Skin of body (tissue), 3 donors: ENCODE measurements at places on chromosomes 2 and 18.

GRCh38 chr18:71878226-71878625, 665.9 kb downstream of the CBLN2 start:
- no peak for DNase-seq

DNA sequence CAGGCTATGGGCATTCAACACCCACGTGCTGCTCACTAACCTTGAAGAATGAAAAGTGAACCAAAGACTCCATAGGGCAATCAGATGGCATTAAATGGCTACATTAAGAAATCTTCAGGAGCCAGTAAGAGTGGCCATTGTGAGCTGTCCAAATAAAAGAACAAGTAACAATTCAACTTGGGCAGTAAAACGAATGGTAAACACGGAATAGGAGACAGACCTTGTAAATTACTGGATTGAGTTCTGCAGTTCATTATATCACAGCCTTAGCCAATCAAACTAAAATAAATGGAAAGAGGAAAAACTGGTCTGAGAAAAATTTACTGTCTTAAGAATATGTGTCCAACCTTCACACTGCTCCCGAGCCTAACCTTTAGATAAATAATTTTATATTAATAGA, 306.5 kb upstream of the ZNF521 start:
- no peak for DNase-seq

DNA sequence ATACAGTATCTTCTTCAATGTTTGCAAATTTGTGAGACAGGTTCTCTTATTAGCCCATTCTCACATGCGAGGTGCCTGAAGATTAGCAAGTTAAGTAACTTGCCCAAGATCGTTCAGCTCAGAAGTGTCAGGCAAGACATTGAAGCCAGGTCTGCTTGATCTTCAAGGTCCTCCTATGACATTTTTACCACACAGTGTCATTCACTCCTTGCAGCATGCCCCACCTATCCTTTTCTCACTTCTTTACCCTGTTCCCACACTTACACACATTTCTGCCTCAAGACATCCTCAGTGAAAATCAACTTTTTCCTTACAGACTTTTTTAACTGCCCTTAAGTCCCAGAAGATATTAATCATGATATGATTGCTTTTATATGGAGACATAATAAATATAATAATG, 73.8 kb downstream of the SCN2A start:
- DNase-seq: no peak

DNA sequence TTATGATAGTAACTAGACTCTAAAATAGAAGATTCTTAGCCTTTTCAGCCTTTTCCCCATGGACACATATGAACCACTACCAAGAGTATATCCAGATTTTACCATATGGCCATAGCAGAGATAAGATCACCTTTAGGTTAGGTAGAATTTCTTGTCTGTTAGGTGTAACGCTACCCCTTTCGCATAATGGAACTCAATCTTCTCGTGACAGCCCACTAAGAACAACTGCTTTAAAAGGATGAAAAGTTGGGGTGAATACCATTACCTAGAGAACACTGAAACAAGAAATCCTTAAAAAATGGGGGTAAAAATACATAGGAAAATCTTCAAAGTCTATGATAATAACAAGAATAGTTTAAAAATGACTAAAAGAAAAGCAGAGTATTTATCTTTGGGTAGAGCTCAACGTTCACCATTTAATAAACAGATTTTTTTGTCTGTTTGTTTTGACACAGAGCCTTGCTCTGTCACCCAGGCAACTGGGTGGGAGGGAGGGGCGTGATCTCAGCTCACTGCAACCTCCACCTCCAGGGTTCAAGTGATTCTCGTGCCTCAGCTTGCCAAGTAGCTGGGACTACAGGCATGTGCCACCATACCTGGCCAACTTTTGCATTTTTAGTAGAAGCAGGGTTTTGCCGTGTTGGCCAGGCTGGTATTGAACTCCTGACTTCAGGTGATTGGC, 67.2 kb downstream of the VIL1 start:
- DNase-seq: no peak

DNA sequence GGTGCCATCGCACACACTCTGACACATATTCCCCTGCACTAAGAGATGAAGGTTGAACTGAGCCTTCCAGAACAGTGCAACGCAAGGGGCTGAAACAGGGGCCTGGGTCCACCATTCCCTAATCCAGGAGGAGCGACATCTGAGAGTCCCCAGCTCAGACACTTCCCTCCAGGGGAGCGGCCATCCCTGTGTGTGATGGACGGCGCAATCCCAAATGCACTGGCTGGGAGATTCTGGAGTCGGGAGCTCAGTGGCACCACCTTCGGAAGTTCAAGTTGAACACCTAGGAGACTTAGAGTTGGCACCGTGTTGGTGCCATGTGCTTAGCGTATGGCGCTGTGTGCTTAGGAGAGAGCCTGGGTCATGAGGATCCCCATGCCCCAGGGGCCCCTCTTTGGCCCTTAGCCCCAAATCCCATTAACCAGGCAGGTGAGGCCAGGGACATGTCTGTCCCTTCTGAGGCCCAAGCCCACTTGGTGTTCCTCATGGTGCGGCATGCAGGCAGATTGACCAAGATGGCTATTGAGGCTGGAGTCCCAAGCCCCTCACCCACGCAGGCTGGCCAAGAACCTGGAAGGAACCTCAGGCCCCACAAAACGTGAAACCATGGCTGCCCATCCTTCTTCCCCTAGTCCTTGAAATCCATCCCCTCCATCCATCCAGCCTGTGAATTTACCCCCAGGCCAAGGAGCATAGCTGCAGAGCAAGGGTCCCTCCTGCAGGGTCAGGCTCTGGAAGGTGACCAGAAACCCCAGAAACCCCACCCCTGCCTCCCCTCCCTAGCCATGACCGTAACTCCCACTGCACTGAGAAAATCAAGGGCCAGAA, 114.1 kb upstream of the OTOS start:
- no peak for DNase-seq

DNA sequence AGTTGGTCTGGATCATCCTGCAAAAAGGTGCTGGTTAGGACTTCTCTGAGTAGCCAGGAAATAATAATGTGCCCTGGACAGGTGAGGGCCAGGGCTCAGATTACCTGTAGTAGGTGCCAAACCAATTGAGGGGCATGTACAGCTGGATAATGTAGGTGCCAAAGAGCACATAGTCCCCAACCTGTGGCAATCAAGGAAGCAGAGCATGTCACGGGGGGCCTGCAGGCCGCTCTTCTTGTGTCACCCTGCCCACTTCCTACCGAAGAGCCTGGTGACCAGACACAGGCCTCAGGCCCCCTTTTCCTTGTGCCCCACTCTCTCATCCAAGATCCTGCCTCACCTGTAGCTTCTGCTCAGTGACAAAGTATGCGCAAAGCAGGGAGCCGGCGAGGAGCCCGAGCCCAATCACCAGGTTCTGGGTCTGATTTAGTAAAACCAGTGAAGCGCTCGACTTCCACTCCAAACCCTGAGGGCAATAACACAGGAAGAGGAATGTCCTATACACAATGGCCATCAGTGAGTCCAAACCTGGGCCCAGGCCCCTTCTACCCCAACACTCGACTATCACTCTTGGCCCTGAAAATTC, 5.2 kb downstream of the ABCB6 start:
- DNase-seq: no peak

DNA sequence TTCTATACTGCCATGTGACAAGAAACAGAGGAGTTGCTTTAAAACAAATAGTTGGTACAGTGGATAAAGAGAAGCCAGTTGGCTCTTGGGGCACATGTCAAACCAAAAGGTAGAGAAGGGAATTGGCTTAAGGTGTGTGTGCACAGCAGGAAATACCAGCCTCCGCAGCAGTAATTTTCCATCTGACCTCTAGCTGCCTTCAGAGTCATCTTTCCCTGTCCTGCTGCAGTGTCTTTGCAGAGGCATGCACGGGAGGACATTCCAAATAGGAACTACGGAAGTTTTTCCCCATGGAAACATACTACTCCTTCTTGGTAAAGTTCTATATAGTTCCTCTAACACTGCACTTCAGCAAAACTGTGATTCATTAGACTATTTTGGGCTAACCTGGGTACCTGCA, 99.5 kb downstream of the RAB3GAP1 start:
- no peak for DNase-seq

DNA sequence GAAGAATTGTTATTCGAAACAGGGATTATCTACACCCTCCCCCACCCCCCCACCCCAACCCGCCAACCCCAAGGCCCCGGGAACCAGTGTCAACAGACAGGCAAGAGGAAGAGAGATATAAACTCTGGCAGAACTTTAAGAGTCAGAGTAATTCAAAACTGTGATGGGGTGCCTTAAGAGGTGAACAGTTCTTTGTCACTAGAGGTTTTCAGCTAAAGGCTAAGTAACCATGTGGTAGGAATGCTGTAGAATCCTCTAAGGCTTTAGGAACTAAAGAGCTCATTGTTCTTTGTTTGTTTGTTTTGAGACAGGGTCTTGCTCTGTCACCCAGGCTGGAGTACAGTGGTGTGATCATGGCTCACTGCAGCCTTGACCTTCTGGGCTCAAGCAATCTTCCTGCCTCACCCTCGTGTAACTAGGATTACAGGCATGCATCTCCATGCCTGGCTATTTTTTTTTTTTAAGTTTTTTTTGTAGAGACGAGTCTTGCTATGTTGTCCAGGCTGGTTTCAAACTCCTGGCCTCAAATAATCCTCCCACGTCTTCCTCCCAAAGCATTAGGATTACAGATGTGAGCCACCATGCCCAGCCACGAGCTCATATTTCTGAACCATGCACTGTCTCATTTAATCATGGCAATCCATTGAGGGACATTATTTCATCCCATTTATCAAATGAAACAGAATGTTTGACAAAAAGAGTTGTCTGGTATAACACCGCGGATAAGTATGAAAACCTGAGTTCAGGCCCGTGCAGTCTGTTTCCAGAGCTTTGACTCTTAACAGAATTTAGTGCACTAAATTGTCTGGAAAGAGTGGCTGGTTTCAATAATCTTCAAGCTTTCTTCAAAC, 20.8 kb upstream of the TMEM17 start:
- DNase-seq: no peak

GRCh38 chr2:226554701-226555100, 244.9 kb downstream of the IRS1 start:
- DNase-seq: no peak

- no peak for DNase-seq
These were observed 14.2 kb downstream of the SLC66A2 start for GRCh38 chr18:79937103-79937860.

DNA sequence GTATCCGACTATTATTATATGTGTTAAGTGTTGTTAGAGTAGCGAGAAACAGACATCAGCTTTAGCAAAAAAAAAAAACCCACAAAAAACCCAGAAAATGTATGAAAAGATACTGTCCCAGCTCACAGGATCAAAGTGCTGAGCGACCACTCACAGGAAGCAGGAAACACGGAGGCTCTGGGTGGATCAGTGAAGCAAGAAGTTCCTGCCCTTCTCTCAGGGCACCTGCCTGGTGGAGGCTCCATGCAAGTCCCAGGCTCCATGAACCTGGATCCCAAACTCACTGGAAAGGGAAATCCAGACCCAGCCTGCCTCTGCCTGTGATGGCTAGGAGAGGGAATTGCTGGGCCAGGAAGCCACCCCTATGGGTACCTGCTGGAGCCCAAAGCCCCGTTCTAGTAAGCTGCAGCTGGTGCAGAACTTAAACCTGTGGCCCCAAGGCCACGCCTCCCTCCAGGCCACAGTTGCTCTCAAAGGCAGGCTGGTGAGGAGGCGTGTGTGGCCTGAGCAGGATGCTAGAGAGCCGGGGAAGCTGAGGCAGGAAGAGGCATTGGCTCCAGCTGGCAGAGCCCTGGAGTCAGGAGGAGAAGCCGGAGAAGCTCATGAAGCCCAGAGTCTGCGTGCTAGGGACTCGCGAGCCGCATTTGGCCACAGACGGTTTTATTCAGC, 63.5 kb upstream of the TAF1B start:
- DNase-seq: no peak

DNA sequence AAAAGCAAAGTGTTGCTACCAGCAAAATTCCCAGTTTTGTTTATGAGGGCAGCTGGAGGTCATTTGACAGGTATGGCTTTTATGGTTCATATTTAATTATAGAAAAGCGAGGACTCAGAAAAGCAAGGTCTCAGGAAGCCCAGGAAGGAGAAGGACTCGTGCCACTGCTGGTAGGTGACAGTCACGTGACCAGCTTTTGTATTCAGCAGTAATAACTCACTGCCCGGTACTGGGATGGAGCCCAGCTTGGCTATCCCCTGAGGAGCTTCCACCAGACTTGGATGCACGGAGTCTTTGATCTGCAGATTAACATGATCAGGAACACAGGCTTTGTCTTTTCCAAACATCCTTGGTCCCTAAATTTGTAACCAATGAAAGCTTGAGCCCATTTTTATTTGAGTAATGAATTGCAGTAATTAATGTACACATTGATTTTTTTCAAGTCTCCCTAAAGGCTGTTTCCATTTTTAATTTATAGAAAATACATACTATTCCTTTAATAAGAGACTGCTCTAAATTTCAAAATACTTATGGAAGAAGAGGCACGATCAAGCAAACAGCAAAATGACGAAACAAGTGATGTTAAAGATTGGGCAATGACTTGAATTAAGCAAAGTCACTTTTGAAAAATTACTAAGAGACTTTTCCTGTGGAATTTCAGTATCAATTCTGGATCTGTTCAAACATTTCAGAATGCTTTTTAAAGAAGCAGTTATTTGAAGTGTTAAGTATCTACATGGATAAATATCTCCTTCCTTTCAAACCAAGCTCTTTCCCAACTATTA, 251.7 kb upstream of the HNRNPA3 start:
- no peak for DNase-seq

DNA sequence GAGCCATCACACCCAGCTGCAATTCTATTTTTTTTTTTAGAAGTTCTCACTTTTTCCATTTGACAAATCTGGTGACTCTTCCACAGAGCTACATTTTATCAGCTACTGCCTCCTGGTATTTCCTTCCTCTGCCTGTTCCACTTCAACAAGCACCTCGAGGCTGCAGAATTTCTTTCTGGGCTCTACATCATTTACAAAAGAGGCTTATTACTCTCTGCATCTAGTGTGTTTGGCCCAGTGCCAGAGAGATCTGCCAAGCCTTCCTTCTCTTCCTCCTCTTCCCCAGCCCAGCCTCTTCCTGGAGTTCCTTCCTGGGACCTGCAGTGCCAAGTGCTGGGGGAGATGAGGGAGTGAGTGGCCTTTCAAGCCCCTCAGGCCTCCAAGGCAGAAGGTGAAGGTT, 119.6 kb upstream of the ITGA6 start:
- DNase-seq: peak; percentile 42

DNA sequence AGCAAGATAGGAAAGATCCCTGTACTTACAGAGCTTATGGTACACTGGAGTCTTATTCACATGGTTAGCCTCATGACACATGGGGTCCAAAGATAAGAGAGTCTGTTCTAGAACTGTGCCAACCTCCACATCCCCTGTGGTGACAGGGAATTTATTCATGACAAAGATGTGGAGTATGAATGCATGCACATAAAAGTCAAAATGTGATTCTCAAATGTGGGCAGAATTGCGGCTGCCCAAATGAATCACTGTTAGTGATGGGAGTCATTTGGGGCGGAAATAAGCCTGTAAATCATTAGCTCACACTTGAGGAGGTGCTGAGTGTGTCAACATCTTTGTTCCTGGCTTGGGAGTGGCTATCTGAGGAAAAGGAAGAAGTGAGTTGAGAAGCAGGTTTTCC, 560.6 kb downstream of the SLC4A3 start:
- DNase-seq: no peak

- DNase-seq: no peak
These were observed 615 bp downstream of the AKAIN1 start for GRCh38 chr18:5196253-5197031.

GRCh38 chr18:11953113-11953512, 28.2 kb upstream of the IMPA2 start:
- no peak for DNase-seq

- DNase-seq: no peak
These were observed 226.1 kb downstream of the DYSF start for GRCh38 chr2:71679491-71679890.

GRCh38 chr2:150806336-150806735, 318.9 kb upstream of the RND3 start:
- no peak for DNase-seq
